ENCODE measurements at places on chromosomes 2 and 18.

DNA sequence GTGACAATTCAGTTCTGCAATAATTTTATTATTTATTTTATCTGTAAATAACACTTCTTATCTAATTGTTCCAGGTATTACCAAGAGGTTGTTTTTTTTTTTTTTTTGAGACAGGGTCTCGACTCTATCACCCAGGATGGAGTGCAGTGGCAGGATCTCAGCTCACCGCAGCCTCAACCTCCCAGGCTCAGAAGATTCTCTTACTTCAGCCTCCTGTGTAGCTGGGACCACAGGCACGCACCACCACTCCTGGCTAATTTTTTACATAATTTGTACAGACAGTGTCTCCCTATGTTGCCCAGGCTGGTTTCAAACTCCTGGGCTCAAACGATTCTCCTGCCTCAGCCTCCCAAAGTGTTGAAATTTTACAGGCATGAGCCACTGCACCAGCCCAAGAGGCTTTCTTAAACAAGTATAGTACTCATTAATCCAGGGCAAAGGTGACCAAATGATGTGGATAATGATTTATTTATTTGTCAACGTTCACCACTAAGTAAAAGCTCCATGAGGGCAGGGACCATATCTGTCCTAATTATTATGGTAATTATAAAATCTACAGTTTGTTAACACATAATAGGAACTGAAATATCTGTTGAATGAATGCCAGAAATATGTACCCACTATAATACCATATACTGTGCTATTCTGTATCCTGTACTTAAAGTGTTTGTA is 12.0 kb downstream of the STK17B start:
- DNase-seq, result no peak

DNA sequence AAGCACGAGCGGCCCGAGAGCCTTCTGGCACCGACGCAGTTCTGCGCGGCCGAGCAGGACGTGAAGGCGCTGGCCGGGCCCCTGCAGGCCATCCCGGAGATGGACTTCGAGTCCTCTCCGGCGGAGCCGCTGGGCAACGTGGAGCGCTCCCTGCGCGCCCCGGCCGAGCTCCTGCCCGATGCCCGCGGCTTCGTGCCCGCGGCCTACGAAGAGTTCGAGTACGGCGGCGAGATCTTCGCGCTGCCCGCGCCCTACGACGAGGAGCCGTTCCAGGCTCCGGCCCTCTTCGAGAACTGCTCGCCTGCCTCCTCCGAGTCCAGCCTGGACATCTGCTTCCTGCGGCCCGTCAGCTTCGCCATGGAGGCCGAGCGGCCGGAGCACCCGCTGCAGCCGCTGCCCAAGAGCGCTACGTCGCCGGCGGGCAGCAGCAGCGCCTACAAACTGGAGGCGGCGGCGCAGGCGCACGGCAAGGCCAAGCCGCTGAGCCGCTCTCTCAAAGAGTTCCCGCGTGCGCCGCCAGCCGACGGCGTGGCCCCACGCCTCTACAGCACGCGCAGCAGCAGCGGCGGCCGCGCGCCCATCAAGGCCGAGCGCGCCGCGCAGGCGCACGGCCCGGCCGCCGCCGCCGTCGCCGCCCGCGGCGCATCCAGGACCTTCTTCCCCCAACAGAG is 70.4 kb downstream of the ARHGEF33 start:
- DNase-seq, result no peak

DNA sequence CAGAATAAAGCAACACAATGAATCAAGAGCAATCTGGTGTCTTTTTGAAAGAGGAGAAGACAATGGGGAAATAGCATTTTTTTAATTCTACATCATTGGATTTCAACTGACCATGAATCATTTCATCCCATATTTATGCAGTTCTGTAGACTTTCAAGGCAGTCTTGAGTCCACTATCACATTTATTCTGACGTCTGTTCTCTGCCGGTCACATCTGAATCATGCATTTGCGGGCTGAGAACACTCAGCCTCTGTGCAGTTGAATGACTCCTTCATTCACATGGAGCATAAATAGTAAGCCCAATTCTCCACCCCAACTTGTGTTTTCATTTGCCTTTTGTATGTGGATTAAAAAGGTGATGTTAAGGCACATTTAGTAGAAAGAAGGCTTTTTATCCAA is 128.2 kb downstream of the AKAIN1 start:
- no peak for DNase-seq

DNA sequence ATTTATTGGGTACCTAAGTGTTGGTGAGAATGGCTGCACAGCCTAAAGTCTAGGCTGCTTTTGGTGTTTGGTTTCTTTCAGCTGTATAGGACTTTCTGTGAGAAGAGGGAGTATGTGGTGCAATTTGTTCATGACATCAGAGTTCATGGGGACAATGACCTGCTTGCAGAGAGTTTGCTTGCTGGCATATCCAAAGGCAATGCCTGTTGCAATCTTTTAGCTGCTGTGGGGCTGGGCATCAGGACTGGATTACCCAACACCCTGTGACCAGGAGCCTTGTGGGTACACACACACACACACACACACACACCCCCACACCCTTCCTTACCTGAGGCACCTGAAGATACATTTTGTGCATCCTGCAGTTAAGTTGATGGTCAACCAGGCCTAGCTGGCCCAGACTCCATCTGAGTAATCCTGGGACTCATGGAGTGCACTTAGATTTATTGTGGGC is 68.4 kb downstream of the LIPG start:
- DNase-seq, result no peak

- no peak for DNase-seq
These were observed 24.7 kb downstream of the RND3 start for GRCh38 chr2:150462770-150463169.

DNA sequence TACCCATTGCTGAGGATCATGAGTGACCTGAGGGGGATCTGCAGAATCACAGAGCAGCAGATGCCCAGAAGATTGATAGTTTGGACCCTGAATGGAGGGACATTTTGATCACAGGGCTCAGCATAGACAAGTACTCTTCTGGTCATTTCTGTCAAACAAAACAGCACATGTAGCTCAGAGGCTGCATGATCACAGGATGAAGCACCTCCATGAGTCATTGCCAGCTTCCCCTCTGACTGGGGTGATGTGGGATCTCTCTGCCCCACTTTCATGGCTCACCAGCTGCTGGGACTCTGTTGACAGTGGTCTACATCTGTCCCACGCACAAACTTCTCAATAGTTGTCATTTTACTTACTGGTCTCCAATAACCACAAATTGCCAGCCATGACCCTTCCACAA is 264.1 kb downstream of the RPIA start:
- DNase-seq, result no peak

DNA sequence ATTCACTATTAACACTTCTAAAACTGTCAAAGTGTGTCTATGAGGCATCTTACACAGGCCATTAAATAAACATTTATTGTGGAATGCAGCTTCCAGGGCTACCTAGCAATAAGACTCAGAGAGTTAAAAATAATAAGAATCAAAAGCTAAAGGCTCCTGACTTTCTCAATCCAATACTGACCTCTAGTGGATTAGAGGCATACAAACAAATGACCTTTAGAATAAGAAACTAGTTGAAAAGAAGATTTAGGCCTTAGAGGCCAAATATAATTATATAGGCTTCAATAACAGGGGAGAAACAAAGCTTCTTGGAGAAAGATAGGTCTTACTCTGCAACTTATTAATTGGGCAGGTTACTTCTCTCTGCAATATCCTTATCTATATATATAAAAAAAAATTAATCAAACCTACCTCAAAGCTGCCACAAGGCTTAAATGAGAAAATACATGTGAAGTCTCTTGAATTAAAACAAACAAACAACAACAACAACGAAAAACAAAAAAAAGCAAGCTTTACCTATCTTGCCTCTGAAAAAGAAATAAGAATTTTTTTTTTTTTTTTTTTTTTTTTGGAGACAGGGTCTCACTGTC is 246.1 kb downstream of the EXOC6B start:
- peak; percentile 44 for DNase-seq

GRCh38 chr2:234324116-234324515 is 172.8 kb downstream of the ARL4C start:
- DNase-seq, result no peak

DNA sequence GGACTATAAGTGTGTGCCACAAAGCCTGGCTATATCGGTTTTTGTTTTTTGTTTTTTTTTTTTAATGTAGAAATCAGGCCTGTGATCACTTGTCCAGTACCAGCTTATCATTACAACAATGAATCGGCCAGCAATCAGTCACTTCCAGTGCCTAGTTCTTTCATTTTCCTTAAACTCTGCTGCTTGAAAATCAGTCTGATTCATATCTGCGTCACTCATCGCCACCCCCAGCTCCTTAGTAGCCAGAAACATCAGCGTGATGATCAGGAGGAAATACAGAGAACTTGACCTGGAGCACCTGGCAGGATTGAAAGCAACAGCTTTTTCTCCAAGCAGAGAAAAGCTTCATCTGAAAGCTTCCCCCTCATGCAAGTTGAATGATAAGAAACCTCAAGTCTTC is 75.4 kb downstream of the SPTBN1 start:
- DNase-seq, result no peak

GRCh38 chr2:196427986-196428634 is 211.4 kb upstream of the CCDC150 start:
- no peak for DNase-seq
